ENCODE measurements at places on chromosomes 5 and 9. TPM values are rescaled to one million over a fixed set of nuclear protein-coding genes. Genes with fewer than 3 reads are reported as not detected.

Gene LCN10
- not detected for total RNA-seq

Gene LSM11
- 3.6 TPM for total RNA-seq

Gene IL13
- not detected for total RNA-seq

Gene FBLL1
- total RNA-seq, result 3.3 TPM

Gene DMGDH
- 0.48 TPM for total RNA-seq

Gene PDE4D
- total RNA-seq, result 37.4 TPM

Gene GRM6
- total RNA-seq, result not detected

Gene SLIT3
- total RNA-seq, result 56.6 TPM

Gene ZBTB34
- total RNA-seq, result 19.7 TPM

Gene ZNF346
- 31.0 TPM for total RNA-seq

DNA sequence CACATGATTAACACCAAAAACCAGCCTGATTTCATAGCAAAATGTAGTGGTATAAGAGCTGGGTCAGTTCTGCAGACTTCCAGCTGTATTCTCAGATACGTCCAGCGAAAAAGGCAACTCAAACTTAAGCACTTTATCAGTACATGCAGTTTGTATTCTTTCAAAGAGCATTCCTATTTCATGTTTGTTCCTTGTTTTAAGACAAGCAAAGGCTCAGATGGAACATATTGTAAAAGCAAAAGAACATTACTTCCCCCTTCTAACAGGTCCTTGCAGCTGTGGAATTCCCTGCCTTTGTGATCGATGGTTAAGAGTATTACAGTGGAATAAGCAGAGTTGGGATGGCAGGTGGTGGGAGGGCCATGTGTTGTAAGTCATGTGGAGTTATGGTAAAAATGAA is 86.3 kb upstream of the GRHPR start:
- no peak for DNase-seq

GRCh38 chr5:76351577-76351976 is 51.5 kb upstream of the IQGAP2 start:
- DNase-seq, result no peak

GRCh38 chr5:106730912-106731311 is 939.8 kb downstream of the EFNA5 start:
- DNase-seq, result no peak

DNA sequence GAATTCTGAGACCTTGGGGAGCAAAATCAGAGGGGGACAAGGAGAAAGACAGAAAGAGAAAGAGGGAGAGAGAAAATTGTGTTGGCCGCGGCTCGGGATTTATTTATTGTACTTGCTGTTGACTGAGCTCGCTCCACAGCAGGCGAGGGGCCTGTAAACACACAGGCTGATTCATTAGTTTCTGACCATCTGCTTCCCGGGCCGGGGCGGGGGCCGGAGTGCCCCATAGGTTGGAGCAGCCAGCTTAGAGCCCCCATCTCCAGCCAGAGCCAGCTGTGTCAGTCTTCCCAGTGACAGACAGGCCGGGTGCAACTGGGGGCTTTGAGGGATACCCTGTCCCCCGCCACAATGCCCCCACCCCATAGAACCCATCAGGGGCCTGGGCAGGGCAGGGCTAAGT is 30.9 kb downstream of the NTNG2 start:
- DNase-seq, result no peak

GRCh38 chr9:135320331-135320730 is 159.3 kb upstream of the PPP1R26 start:
- DNase-seq, result no peak

- DNase-seq, result no peak
Measured at GRCh38 chr5:62354028-62354874, 48.2 kb downstream of the KIF2A start.

GRCh38 chr5:20655211-20655610 is 667.2 kb upstream of the CDH18 start:
- DNase-seq, result no peak

DNA sequence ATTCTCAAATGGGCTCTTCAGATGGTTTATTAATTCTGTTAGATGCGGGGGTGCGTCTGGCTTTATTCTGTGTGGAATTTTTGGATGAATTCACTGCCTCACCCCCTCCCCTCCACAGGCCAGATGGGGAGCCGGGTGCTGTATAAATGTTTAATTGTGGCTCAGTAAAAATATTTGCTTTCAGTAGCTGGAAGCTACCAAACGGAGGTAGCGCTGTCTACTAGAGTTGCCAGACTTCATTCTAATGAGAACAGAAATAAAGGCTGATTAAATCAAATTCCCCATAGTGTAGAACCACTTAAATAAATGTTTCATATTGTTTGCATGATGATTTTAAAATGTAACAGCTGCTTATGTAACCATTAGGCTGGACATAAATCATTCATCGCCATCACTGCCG is 34.5 kb upstream of the KCNMB1 start:
- no peak for DNase-seq

- DNase-seq, result no peak
Measured at GRCh38 chr5:63255594-63255993, 677.0 kb downstream of the LRRC70 start.

- no peak for DNase-seq
Measured at GRCh38 chr5:57311921-57312735, 138.3 kb downstream of the GPBP1 start.

- no peak for DNase-seq
Measured at GRCh38 chr5:3394891-3395599, 200.6 kb upstream of the IRX1 start.

DNA sequence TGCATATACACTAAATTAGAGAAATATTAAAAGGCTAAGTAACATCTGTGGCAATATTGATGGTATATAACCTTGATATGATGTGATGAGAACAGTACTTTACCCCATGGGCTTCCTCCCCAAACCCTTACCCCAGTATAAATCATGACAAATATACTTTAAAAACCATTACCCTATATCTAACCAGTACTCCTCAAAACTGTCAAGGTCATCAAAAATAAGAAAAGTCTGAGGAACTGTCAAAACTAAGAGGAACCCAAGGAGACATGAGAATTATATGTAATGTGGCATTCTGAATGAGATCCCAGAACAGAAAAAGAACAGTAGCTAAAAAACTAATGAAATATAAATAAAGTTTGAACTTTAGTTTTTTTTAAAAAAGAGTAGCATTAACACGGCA is 7.3 kb upstream of the IFNB1 start:
- DNase-seq, result no peak

GRCh38 chr9:18184401-18184800 is 289.6 kb upstream of the ADAMTSL1 start:
- no peak for DNase-seq

GRCh38 chr9:33354651-33355211 is 47.6 kb downstream of the AQP7 start:
- DNase-seq, result no peak

GRCh38 chr9:71941998-71942567 is 30.6 kb downstream of the C9orf85 start:
- no peak for DNase-seq

- no peak for DNase-seq
Measured at GRCh38 chr9:113219186-113219936, 1.7 kb downstream of the FKBP15 start.

- no peak for DNase-seq
Measured at GRCh38 chr5:142619815-142620214, 66.1 kb downstream of the FGF1 start.

GRCh38 chr5:95786821-95787418 is 35.6 kb downstream of the GLRX start:
- no peak for DNase-seq

DNA sequence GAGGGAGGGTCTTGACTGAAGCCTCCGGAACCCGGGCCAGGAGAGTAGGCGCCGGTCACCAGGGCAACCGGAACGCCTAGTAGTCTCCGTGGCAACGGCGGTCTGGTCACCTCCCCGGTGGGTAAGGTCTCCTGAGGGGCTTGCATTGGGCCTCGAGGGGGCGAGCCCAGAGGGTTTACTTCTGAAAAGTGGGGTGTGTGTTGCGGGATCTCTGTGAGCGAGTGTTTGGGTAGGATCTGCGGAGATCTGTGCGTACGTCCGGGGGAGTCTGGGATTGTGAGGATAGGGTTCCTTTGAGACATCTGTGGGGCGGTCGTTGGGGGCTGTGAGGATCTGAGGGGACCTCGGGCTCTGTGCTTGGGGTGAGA is at the start of gene FAM221B:
Gene FAM221B (minus strand): TSS at position 17 of the 368 bp plus-strand sequence. CDS start 2,571 bp downstream, outside the sequence.
- no peak for DNase-seq

Measured in type B pancreatic cell (in vitro differentiated cells).